Mucosa of descending colon (tissue), 3 donors: ENCODE measurements at places on chromosomes 12 and 14. TPM values are rescaled to one million over a fixed set of nuclear protein-coding genes. Genes with fewer than 3 reads are reported as not detected.

DNA sequence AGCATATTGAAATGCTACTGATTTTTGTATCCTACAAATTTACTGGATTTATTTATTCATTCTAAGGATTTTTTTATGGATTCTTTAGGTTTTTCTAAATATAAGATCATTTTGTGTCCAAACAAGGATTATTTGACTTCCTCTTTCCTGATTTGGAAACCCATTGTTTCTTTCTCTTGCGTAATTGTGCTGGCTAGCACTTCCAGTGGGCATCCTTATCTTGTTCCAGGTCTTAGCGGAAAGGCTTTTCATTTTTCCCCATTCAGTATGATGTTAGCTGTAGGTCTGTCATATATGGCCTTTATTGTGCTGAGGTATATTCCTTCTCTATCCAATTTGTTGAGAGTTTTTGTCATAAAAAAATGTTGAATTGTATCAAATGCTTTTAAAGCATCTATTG lies 57.2 kb upstream of the RHOJ start:
- no peak for DNase-seq

Gene GPRC5A
- total RNA-seq = 136 TPM

DNA sequence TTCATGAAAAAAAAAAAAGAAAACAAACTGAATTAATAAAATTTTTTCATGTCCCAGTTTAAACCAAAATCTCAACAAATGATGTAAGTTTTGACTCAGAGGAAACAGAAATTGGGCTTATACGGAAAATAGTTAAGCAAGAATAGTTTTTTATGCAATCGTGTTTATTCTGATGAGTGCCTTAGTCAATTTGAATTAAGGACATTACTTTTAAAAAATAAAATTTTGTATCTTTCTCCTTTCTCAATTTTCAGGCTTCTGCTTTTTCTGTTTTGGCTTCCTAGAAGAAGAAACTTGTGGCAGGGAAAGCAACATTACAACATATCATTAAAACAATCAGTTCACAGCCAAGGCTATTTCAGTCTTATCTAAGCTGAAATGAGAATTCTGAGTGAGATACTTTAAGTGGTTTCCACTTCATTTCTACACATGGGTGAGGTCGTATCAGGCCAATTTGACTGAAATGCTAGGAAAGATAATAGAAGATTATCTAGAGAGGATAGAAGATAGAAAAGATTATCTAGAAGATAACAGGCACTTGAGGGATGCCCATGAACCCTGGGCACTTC lies 52.4 kb downstream of the BCL2L14 start:
- no peak for DNase-seq

DNA sequence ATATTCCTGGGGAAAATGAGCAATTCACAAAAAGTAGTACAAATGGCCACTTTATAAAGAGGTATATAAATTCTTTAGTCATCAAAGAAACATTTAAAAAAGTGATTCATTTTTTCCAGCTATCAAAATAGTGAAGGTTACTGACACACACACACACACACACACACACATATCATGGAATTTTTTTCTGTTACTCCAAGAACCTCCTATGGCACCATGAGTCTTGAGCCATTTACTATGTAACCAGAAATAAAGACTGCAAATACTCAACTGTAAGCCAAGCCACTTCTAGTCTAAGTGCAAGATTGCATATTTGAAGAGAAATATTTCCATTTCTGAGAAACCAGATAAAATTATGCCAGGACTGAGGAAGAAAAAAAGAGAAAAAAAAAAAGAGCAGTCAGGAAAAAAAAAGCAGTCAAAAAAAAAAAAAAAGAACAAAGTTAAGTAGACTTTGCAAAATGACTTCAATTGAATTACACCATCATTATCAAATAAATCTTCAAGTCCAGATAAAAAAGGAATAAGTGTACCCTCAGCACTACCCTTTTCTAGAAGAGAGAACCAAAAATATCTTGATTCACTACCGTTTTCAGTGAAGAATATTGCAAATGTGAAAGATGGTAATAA lies 275.7 kb downstream of the DAD1 start:
- DNase-seq = no peak

Gene GPX2
- 590 TPM for total RNA-seq
